Globus pallidus (tissue), 1 donor: ENCODE measurements at places on chromosomes 6 and 20.
A peak's percentile ranks its signal among the peaks of the same experiment; 100 is the strongest.

- no peak for DNase-seq
Measured at GRCh38 chr6:23620911-23621401, 505.1 kb upstream of the NRSN1 start.

GRCh38 chr6:106527979-106528378 is 101.3 kb downstream of the RTN4IP1 start:
- no peak for DNase-seq

DNA sequence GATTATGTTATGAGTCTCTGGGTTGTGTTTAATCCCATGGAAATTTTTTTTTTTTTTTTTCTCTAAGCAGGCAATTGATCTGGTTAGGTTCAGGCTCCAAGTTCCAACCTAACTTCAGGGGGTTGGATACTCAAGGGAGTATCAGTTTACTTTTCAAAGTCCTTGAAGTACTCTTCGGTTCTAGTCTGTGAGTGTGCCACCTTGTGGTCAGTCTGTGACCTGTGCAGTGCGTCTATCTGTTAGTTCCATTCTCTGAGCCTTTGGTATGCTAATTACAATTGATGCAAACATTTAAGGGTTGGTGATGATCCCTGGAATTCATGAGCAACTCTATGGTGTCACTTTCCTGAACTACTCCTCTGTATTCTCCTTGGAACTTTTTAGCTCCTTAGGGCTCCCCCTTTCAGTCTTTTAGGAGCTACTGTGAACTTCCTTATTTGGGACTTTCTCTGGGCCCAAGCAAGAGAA is 342.0 kb downstream of the SOX4 start:
- DNase-seq: peak; percentile 9

GRCh38 chr6:33585403-33586107 is 5.5 kb upstream of the BAK1 start:
- peak; percentile 57 for DNase-seq

DNA sequence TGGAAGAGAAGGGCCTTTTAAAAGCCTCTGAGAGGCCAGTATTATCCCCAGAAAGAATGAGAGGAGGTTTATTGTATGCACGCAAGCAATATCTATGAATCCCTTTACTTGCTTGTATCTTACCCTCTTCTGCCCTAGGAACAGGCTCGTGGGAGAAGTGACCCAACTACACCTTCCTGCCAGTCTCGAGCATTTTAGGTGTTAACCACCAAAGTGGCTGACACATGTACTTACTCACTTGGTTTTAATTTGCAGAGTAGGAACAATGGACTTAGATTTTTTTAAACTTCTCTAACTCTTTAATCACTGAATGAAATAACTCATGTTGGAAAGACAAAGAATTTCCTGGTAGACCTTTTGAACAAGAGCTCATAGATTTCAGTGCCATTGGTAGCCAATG is 296.9 kb downstream of the PLCB1 start:
- no peak for DNase-seq

GRCh38 chr6:25056130-25056529 is 120.4 kb upstream of the RIPOR2 start:
- no peak for DNase-seq

GRCh38 chr6:146357578-146358430 is 185.8 kb upstream of the RAB32 start:
- no peak for DNase-seq

GRCh38 chr6:84278321-84278998 is 51.0 kb upstream of the CEP162 start:
- no peak for DNase-seq

GRCh38 chr6:127347178-127347577 is 3.8 kb upstream of the ECHDC1 start:
- no peak for DNase-seq

DNA sequence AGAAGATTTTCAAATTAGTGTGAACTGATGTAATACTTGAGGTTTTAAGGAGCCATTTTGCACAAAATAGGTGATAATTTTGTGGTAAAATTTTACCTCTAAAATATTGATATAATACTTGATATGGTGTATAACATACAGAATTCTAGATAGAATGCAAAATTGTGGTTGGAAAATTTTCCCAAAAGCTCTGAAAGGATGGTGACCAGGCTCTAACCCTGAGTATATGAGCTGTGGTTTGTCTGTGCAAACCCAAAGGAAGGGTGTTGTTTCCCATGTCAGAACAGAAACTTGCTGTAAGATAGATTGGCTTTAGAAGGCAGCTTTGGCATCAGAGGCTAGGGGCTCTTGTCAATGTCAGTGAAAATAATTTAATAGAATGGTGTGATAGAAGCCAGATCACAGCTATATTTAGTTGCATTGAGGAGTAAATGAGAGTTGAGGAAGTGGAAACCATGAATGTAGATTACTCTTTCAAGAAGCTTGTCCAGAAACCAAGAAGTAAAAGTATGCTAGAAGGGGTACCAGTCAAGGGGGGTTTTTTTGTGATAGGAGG is 257.7 kb downstream of the FARS2 start:
- no peak for DNase-seq

DNA sequence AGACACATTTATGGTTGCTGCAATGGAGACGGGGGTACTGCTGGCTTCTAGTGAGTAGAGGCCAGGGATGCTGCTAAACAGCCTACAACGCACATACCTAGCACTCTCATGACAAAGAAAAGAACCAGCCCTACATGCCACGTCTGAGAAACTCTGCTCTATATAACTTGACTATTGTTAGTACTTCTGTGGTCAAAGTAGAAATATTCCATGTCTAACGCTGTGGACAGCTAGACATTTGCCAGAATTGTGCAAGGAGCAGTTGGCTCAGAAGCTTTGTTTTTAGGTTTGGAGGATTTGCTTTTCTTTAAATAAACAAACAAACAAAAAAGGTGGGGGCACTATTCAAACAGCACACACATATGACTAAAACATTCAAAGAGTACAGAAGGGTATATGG is 20.5 kb downstream of the UBE2V1 start:
- no peak for DNase-seq

- DNase-seq: no peak
Measured at GRCh38 chr6:25487012-25487411, 165.0 kb upstream of the SCGN start.
